ENCODE measurements at places on chromosomes 2 and 18.
A peak's percentile ranks its signal among the peaks of the same experiment; 100 is the strongest.

GRCh38 chr2:112093216-112093615 lies 38.1 kb downstream of the TMEM87B start:
- DNase-seq, result no peak

DNA sequence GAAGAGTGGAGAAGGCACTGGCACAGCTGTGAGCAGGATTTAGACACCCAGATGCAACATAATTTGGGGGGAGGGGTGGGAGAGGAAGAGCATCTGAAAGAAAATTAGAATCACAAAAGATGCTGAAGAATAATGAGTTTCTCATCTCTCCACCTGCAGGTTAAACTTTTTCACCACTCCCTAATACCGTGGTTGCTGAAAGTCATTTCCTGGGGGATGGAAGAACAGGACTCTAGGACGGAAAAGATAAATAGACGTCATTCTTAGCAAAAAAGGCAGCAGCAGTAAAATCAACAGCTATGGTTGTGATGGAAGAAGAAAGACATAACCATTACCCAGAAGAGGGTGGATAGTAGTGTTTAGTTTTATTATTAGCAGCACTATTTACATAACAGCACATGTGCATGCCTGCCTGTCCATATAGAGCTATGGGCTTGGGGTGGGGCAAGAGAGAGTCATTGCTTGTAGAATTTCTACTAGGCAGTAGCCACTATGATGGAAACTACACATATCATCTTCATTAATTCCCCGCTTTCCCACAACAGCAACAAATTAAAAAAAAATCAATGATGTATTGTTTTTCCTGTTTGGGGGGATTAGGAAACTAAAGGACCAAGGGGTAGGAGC lies 212.2 kb downstream of the TRIB2 start:
- no peak for DNase-seq

GRCh38 chr2:169509298-169509885 lies at the start of gene KLHL41:
Gene KLHL41 (plus strand): TSS chr2:169509702. CDS start chr2:169509779, 77 bp downstream.
- no peak for DNase-seq

- no peak for DNase-seq
Observed at GRCh38 chr2:236045251-236046235, 122.6 kb downstream of the GBX2 start.

GRCh38 chr2:74499267-74499939 lies at the start of gene LBX2:
Gene LBX2 (minus strand): TSS chr2:74499603. CDS start chr2:74499537, 66 bp downstream.
- DNase-seq, result no peak

GRCh38 chr2:104163611-104164130 lies 690.2 kb upstream of the POU3F3 start:
- DNase-seq, result no peak

DNA sequence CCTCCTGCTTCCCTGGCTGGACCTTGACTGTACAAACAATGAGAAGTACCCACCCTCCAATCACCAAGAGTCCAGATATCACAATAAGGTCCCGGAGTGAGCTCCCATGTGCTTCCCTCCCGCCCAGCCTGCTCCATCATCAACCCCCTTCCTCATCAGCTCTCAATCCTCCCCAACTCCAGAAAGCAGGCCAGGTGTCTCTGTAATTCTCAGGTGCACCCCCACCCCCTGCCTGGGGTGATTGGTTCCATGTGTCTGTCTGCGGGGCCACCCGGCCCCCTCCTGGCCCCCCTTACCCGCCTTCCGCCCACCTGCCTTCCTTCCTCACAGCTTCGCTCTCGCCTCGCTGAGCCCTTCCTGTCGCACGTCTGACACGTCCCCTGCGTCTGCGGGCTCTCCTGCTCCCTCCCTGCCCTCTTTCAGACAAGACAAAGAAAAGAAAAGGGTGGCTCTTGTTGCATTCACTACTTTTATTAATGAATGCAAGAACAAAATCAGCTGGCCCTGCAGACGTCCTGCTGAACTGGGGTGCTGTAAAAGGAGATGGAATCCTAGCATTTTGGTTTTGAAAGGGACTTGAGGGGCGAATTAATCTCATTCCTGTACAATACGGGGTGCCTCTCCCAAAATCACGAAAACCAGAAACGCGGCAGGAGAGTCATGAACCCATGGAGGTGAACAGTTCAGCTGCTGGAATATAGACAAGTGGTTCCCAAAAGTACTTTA lies 26.5 kb upstream of the IGFBP2 start:
- no peak for DNase-seq

DNA sequence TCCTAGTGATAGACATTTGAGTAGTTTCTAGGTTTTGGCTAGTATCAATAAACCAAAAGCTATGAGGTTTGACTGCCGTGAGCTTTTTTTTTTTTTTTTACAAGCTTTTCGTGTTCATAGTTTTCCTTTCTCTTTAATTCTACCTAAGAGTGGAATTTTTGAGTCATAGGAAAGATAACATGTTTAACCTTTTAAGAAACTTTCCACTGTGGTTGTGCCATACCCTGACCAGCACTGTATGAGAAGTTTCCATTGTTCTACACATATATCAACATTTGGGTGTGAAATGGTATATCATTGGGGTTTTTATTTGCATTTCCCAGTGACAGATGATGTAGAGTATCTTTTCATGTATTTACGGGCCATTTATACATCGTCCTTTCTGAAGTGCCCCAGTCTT lies 31.7 kb downstream of the UBE2F start:
- DNase-seq, result no peak

GRCh38 chr2:105188343-105188742 lies 53.2 kb upstream of the GPR45 start:
- DNase-seq, result no peak

DNA sequence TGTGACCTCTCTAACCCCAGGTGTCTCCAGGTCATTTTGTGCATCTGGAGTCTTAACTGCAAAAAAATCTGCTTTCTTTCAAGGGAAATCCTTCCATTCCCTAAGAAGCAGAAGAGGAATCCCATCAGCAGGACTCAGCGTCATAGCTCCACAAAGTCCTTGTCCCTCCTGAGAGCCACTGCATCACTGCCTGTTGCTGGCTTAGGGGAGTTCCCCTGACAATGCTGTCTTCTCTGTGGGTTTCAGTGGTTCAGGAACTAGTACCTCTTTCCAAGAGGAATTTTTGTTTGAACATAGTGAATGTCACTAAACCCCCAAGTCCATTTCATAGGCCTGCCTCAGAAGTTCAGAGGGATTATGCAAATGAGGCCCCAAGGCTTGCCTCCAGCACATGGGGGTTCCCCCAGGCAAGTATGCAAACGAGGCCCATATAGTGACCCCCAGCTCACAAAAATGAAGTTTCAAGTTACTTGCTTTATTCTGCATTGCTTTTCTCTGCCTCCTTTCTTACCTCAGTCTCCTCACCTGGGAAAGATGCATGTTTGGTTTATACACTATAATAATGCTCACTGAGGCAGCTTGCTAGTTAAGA lies 513.9 kb upstream of the MEX3C start:
- no peak for DNase-seq

GRCh38 chr18:44258086-44258485 lies 422.6 kb upstream of the SETBP1 start:
- no peak for DNase-seq

- no peak for DNase-seq
Observed at GRCh38 chr18:22682720-22683119, 250.4 kb upstream of the RBBP8 start.

DNA sequence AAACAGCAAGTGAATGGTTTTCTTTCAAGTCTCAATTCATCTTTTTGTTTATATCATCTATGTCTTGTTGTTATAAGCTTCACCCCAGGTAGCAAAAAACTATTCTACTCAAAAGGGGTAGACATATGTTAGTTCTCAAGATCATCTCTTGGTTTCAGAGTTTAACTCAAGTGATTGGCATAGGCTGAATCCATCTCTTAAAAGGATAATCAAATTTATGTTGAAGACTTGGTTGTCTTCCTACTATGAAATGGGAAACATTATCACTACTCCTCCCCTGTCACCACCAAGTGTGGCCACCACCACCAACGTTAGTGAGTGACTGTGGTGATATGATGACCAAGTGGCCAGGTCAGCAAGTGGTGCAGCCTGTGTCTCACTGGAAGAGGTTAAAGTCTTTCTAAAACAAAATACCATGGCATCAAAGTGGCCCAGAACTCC lies 1.5 kb downstream of the IL1B start:
- DNase-seq, result no peak

DNA sequence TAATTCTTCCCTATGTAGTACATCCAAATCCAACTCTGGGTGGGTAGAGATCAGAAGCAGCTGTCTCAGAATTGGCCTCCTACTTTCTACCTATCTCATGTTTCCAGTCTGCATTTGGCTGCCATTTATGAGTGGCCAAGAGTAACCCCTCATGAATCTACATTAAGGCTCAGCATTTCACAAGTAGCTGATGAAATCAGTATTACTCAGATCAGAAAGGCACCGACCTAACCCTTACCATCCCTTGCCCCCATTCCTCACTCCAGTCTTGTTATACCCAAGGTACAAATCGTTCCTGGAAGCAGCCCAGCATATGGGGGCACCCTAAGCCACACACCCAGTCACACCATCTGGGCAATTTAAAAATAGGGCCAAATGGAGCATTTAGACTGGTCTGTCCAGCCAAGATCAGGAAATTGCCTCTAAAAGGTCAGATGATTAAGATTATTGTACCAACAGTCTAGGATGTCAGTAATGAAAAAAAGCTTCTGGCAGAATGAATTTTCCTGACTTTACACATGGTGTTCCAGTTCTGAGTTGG lies 37.1 kb downstream of the CD28 start:
- DNase-seq, result no peak

- DNase-seq, result no peak
Observed at GRCh38 chr2:112465382-112465781, 16.6 kb upstream of the TTL start.

GRCh38 chr2:143144813-143145455 lies 15.7 kb downstream of the ARHGAP15 start:
- no peak for DNase-seq

DNA sequence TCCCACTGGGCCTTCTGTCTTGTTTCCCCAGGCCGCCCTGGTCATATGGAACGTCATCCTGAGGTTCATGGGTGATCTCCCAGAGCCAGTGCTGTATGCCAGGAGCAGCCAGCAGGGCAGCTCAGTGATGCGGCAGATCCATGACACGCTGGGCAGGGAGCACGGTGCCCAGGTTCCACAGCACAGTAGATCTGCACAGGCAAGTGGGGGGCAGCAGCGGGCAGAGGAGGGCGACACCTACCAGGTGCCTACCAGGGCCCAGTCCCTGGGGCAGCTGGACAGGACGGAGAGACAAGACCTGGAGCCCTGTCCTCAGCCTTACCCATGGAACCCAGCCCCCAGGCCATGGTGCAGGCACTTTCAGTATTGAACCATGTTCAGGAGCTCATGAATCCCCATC lies 36.1 kb upstream of the GPR17 start:
- no peak for DNase-seq

DNA sequence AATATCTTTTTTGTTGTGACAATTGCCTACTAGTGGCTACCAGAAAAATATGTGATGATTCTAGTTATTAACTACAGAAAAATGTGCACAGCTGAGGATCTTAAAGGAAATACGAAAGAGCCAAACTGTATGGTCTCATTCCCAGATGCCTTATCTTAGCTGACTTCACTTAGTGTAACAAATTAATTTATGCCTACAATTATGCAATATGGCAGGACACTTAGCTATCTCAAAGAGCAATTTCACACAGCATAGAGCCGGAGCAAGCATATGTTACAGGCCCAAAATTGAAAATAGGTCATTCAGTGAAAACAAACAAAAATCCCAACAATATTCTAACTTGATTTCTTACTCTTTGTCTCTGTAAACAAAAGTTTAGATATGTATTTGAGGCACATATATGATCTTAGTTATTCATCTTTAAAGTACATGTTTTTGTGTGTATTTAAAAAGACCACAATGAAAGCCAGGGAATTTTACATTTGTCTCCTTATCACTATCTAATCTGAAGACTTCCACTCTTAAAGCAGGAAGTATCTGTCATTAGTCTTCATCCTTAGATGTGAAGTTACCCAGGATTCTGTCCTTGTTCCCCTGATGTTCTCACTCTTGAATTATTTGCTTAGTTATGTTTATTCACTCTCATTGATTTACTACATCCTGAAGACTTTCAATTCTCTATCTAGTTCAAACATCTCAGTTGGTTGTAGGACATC lies 1579.0 kb upstream of the NXPH2 start:
- DNase-seq, result no peak

DNA sequence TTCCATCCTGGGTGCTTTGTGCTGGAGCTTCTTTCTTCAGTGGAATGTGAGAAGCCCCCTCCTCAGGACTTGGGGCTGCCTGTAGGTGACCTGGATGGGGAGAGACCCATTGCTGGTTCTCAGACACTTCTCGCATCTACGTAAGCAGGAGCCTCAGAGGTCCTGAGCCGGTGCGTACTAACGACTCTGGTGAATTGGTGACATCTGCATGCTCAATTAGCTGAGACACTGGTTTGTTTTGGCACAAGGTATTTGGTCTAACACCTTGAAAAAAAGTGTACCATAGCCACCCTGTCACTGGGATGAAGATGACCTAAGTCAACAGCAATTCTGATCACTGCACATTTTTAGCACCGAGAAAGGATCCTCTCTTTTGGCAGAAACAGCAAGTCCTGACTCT lies 57.7 kb downstream of the LRRC30 start:
- no peak for DNase-seq

- DNase-seq, result peak; percentile 90
Observed at GRCh38 chr2:86562922-86563649, at the start of gene CHMP3. Gene CHMP3 (minus strand): TSS chr2:86563443. CDS start chr2:86563348, 95 bp downstream.

- DNase-seq, result no peak
Observed at GRCh38 chr2:160351956-160352355, 141.7 kb downstream of the RBMS1 start.

- peak; percentile 24 for DNase-seq
Observed at GRCh38 chr2:71277536-71278103, 50.7 kb upstream of the PAIP2B start.

GRCh38 chr18:29259838-29260237 lies 1082.9 kb upstream of the CDH2 start:
- DNase-seq, result no peak

DNA sequence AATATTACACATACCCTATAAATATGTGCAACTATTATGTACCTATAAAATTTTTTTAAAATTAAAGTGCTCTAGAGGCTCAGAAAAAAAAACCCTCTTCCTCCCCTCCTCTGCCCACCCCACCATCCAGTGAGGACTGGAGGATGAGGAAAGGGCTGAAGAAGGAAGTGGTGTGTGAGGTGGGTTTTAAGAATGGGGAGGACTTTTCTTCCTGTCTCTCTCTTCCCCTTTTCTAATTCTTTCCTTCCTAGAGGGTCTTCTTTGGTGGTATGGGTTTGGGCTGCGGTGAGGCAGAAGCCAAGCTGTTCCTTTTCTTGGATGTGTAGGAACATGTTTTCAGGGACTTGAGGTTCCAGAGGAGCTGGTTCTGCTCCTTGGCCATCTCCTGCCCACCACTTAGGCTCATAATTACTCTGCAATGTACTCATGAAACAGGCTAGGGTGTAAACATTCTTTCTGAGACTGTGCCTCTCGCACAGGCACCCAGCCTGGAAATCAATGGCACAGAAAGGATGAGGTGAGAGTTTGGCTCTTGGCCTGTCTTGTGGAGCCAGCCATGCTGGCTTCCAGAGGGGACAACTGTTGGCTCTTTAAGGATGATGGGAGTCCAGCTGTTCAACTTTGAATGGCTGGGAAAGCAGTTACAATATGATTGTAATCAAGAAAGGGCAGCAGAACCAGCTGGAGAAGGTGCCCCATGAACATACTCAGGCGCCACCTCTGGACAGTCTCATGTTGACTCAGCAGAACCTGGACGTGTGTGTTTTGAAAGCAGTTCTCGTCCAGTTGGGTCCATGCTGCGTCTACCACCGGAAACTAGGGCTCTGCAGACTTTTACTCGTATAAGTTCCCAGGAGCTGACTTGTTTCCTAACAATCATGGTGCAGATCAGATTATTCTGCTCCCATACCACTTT lies 38.3 kb downstream of the IL1RL2 start:
- no peak for DNase-seq

Measured in bone marrow (tissue), 2 donors.